HFFc6 (cell line): ENCODE measurements at places on chromosomes 3 and 15.

- DNase-seq, result peak; percentile 17
These were observed 80.9 kb downstream of the PEX5L start for GRCh38 chr3:179955809-179956208.

DNA sequence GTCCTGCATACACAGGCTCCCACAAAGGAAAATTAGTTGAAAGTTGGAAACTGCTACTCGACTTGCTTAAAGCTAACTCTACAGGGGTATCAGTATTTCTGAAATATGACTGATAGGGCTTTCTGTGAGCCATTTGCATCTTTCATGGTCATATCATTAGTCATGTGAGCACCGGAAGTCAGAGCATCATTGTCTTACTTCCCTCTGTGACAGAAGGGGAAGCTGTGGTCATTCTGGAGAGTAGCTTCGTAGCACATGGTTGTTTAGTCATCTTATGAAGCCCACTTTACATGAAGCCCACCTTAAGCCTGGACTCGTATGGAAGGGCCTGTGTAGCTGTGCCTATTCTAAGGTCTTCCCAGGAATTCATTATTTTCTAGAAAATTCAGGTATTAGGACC, 69.0 kb downstream of the COL6A5 start:
- DNase-seq, result no peak

DNA sequence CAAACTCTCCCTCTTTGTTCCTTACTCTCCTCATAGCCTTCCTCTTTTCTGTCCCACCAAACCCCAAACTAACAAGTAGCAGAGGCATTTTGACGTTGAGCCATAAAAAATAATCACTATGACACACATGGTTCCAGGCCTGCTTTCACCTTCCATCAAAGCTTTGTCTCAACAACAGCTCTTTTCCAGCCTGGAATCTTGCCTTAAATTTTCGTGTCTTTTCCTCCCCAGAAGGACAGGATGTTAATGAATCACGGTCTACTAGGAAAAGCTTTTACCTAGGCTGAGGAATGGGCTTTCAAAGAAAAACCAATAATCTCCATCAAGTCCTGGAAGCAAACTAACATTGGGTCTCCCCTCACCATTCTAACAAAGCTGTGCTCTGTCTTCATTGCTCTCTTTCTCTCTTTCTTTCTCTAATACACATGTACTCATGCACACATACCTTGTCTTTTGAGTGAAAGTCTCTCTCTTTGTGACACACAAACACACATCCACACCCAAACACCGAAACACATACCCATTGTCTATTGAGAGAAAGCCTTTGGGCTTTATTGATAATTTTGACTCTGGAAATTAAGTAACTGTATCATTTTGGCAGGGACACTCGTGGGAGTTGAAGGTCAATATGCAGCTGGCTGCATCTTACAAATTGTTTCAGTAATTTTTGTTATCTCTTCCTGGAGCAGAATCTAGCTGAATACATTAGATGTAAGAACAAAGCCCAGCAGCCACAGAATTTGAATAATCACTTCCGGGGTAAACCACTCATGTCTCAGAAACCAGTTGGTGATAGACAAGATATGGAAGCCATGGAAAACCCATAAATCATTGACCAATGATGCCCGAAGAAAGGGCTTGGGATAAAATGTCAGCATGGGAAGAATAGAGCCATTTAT, 107.4 kb upstream of the SLC4A7 start:
- DNase-seq, result no peak

DNA sequence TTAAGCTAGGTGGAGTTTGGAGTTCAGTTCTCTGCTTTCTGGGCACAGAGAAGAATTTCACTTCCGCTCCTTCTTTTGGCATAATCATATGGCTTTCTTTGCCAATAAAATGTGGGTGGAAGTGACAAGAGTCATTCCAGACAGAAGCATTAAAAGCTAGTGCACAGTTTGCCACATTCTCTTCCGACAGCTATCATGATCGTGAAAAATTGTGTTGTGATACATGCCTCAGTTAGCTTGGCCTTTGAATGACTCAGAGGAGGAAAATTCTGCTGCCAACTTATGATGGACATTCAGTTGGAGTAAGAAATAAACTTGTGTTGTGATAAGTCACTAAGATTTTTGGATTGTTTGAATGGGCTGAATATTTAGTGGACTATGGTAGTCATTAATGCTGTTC, 291.7 kb upstream of the SATB1 start:
- no peak for DNase-seq
